IPS DF 6.9 (cell line): ENCODE measurements at places on chromosomes 1 and 21.

DNA sequence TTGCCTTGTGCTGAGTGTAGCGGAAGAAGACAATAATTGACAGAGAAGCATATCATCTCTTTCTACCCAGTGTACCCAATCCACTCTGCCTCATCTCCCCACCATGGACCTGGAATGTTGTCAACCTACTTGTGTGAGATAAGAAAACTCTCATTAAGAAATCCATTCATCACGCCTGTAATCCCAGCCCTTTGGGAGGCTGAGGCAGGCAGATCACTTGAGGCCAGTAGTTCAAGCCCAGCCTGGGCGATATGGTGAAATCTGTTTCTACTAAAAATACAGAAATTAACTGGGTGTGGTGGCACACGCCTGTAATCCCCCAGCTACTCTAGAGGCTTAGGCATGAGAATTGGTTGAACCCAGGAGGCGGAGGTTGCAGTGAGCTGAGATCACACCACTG, 209.6 kb downstream of the PBX1 start:
- DNase-seq, result no peak

DNA sequence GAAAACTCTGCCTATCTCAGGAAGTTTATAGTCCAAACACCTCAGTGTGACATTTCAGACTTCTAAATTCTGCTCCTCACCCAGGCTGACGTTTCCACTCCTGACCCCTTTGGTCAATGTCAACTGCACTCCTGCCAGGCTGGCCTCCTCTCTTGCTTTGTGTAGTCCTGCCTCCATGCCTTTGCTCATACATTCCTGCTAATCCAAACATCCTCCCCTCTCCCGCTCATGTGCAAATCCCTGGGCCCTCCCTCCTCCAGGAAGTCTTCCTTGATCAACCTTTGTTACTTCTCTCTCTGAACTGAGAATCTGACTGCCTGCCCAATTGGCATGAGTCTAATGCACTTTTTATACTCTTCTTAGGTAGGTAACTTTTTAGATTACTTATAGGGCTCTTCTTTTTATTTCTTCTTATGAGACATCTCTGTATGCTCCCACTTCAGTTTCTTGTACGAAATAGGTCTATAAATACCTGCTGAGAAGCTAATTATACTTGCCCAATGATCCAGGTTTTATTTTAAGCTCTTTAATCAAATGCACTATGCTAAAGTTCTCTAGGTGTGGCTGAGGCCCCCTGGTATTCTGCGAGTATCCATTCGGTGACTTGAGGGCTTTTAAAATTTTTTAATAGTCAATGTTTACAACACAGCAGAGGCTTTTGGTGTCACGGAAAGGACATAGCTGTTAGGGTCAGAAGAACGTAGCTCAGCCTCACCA, 128.1 kb downstream of the PLXNA2 start:
- DNase-seq, result no peak

GRCh38 chr1:211259638-211260126, 516 bp downstream of the RCOR3 start:
- no peak for DNase-seq

DNA sequence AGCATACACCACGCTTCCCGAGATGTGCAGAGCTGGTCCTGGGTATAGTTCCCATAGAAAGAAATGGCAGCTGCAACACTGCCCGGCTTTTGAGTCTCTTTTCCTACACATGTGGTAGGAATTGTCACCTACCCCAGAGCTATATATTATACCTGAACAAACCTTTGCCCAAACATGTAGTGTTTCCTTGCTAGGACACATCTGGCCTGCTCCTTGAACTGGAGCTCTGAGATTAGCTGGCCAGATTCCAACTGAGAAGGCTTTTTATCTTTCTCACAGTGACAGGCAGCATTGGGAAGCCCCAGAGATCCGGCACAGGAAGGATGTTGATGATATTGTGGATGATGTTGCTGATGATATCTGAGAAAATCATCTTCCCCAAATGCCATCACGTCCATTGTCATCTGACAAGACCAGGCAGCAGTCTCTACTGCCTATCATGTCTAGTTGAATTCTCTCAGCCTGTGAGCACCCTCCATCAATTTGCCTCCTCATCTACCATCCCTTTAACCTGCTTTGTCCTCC, 115.0 kb upstream of the SMYD2 start:
- no peak for DNase-seq

DNA sequence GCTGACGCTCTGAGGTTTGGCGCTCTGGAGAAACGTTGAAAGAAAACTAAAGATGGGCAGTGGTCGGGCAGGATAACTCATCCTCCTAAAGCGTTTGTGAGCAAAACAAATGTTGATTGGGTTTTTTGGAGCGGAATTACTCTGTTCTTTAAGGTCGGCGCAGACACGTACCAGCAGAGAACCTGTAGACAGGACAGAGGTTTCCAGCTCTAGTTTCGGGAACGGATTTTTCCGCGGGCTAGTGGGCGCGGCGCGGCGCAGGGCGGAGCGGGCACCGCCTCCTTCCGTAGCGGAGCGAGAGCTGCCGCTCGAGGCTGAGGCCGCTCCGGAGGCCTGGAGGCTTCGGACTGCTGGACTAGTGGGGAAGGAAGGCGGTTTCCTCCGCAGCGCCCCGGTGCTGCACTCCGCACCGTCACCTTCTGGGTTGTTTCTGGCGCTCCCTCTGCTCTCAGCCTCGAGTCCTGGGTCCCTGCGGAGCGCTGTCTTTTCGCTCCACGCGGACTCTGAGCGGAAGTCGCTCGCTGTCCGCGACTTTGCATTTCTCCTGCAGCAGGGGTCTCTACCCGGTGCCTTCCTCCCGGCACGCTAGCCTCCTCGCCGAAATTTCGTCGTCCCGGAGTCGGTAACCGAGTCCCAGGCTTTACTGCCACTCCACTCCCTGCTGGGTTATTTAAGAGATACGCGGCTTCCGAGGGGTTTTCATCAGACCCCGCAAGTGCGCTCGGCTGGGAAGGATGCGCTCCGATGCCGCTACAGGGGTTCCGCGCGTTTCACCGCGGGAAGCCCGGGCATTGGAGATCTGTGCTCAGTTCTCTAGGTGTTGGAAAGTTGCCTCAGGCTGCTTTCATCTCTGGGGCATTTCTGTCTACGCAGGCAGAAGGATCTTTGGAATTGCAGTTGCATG, 7.0 kb downstream of the FOXD2 start:
- DNase-seq, result no peak

GRCh38 chr1:9551984-9552383, 12.7 kb downstream of the SLC25A33 start:
- DNase-seq, result no peak

DNA sequence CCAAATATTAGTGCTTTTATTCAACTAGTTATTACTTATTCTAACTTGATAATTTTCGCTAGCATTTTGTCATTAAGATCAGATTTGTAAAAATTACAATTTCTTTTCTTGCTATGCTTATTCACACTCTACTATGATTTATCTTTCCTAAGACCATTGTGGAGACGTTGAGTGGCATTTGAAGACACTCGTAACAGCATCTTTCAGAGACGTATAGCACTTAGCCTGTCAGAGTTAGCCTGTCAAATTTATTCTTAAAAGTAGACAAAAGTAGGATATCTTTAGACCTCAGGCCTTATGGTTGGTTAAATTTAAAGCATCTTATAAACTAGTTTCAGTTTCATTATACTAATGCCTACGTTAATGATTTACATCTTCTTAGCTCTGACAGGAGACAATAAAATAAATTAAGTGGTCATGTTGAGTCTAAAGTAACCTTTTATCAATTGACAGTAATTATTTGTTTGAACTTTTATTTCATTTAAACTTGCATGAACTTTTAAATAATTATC, 1410.1 kb downstream of the MRPL39 start:
- no peak for DNase-seq

DNA sequence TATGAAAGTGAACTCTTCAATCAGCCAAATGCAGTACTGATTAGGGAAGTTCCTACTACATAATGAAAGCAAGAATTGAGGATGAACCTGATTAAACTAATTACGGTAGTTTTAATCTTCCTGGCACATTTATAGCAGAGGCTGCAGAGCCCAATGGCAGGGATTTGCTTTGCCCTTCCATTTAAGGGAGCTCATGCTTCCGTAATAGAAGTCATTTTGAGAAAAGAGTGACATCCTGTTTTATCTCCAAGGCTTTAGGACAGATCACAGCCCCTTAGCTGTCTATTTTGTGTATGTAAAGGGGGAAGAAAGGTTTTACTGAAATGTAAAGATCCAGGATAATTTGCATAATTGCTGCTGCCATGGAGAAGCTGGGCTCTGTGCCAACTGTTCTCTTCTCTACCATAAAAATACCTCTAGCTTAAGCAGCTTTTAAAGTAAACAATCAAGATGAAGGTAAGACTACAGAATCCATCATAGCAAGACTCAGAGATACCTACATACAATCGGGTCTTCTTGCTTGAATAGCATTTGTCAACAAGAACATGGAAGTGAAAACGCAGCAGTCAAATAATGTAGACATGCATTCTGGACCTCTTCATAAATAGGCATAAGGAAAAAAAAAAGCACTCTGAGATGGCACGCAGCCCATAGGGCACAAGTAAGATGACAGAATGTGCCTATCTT, 62.5 kb downstream of the ASH1L start:
- DNase-seq, result no peak

GRCh38 chr1:243598433-243598832, 251.6 kb downstream of the AKT3 start:
- DNase-seq, result no peak

- no peak for DNase-seq
These were observed 216.0 kb downstream of the ZNF326 start for GRCh38 chr1:90210633-90211491.

DNA sequence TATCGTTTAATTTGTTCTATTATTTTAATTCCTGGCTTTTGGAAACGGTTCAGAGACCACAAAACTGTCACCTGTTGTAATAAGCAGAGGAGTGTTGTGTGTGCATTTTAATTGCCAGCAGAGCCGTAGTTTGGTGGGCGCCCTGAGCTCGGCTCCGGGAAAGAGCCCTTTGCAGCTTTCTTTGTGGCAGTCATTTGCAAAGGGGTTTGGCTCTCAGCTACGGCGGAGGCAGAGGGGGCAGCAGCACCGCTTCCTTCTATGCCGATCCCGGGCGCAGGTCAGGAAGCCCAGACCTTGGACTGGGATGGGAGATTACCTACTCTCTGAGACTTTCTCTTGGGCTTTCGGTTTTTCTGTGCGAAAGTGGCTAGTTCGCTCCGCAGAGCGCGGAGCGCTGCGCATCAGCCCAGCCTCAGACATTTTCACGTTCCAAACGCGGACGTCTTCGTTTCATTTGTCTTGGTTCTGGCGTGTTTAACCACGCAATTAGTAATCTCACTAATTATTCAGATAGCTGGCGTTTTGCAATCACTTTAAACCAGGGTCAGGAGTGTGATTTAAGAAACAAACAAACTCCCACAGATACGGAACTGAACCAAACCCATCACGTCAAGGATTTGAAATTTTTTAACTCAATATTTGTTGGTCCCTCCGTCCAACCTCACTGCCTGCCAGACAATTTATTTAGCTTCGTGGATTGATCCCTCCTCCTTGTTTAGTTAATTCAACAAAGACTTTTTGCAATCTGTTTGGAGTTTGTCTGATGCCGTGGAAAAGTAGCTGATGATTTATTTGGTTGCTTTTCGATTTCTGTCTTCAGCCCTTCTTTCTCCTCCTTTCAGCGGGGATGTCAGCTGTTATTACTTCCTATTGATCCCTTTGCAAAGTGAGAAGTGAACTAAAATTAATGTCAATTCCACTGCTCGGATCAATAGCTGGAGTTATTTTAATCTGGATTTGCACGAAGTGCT, 3.9 kb downstream of the RNF220 start:
- DNase-seq, result no peak

DNA sequence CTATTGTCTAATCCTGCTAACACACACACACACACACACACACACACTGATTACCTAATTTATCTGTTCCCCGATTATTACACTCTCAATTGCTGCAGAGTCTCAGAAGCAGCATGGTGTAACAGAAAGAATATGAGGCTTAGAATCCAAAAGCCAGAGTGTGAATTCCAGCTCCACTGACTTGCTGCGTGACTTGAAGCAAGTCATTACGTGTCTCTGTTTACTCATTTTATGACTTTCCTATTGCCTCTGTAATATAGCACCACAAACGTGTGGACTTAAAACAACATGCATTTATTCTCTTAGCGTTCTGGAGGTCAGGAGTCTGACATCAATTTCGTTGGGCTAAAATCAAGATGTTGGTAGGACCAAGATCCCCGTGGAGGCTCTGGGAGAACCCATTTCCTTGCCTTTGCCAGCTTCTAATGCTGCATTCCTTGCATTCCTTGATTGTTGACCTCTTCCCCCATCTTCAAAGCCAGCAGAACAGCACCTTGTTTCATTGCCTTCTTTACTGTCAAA, 55.9 kb upstream of the ATP5PO start:
- no peak for DNase-seq

GRCh38 chr1:186189156-186189555, 185.9 kb downstream of the TPR start:
- DNase-seq, result no peak

DNA sequence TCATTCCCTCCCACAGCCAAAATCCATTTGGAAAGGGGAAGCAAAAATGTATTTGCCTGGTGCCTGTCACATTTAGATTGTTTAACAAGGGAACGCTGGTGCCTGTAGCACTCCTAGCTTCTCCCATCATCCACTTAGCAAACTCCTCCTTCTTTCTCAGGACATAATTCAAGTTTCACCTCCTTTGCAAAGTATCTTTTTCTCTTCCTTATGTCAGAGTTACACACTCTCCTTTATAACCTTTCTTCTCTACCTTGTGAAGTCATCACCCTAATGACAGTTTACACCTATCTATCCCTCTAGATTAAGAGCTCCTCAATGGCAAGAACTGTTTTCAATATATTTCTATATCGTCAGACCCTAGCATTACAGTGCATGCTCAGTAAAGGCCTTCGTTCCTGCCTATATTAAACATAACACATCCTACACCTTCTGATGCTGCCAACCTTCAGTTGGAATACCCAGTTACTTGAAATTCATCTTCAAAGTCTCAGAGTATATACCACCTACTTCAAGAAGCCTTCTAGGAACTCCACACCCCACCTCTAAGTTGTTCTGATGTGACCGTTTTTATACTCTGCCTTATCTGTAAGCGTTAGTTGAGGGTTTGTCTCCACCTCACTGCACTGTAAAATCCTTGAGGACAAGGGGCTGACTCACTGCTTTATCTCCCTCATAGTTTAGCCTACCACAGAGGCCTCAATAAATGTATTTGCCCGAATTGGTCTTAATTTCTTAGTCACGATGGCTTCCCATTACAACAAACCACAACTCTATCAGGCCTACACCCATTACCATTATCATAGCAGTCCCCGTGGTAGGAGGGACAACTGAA, 1.0 kb upstream of the EPS15 start:
- DNase-seq, result no peak

DNA sequence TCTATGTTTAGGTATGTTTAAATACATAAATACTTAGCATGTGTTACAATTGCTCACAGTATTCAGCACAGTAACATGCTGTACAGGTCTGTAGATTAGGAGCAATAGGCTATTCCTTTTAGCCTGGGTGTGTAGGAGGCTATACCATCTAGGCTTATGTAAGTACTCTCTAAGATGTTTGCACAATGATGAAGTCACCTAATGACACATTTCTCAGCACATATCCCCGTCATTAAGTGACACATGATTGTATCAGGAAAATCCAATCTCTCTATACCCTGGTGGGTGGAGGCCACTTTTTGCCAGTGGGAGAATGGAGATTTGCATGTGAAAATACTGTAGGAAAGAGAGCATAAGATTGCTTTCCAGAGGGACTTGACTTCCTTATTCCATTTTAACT, 5.5 kb upstream of the TEDDM1 start:
- DNase-seq, result no peak
